ENCODE measurements at places on chromosomes 2 and 18. TPM values are rescaled to one million over a fixed set of nuclear protein-coding genes. Genes with fewer than 3 reads are reported as not detected.

The TTC39C gene
- total RNA-seq = 18.2 TPM

The HOXD10 gene
- total RNA-seq = not detected

The ACVR1C gene
- not detected for total RNA-seq

The CYP1B1 gene
- total RNA-seq = 148 TPM

The ZEB2 gene
- total RNA-seq = 74.6 TPM

The DES gene
- total RNA-seq = 182 TPM

The AGXT gene
- not detected for total RNA-seq

The ESPNL gene
- total RNA-seq = not detected

The L3MBTL4 gene
- total RNA-seq = not detected

The SCN7A gene
- 2.9 TPM for total RNA-seq

The DAW1 gene
- total RNA-seq = not detected

The ASB3 gene
- total RNA-seq = 3.4 TPM

GRCh38 chr2:171652416-171652785, 34.9 kb upstream of the DYNC1I2 start:
- no peak for DNase-seq

DNA sequence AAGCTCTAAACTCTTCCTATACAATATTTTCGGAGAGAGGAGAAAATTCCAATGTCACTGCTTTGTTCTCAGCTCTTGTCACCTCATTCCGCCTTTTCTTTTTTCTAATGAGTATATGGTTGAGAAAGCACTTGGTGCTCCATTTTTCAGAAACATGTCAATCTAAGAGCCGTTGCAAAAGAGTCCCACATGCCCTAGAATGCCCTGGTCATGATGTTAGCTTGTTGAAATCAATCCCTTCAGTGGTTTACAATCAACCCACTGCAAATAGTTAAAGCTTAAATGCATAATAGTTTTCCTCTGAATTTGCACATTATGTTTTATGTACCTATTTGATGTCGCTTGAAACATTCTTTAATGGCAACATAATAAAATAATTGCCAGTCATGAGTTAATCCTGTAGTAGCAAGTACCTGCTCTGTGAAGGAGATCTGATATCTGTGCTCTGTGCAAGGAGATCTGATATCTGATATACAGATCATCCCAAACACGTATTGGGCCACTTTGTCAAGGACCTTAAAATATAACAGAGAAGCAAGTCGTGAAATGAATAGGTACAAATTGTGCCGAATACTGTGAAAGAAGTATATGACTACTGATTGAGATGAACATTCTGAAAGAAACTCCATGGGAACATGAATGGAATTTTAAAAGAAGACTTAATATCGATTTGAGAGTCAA, 1633.5 kb downstream of the SUCLG1 start:
- DNase-seq = no peak

GRCh38 chr2:232104076-232104646, 142.6 kb downstream of the DIS3L2 start:
- DNase-seq = no peak

GRCh38 chr2:39667886-39668276, 2.2 kb downstream of the TMEM178A start:
- DNase-seq = no peak

DNA sequence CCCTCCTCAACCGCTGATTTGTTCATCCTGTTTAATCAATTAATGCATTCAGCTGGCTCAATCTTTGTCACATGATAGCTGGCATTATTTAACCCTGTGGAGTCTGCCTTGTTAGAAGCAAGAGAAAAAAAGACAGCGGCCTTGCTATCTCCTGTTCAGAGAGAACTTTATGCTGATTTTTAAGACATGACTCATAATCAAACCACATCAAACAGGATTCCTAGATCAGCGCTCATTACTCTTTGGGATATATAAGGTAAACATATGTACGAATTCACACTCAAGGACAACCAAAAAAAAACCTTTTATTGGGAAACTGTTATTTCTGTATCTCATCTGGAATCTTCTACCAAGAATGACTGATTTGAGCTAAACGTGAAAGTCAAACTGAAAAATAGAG, 195.1 kb downstream of the C1D start:
- DNase-seq = no peak

GRCh38 chr2:86482034-86482433, 40.9 kb downstream of the KDM3A start:
- DNase-seq = no peak

- no peak for DNase-seq
Measured at GRCh38 chr18:50611529-50611941, 51.6 kb downstream of the MAPK4 start.

GRCh38 chr18:51211552-51211951, 14.1 kb upstream of the MEX3C start:
- DNase-seq = peak; percentile 68

DNA sequence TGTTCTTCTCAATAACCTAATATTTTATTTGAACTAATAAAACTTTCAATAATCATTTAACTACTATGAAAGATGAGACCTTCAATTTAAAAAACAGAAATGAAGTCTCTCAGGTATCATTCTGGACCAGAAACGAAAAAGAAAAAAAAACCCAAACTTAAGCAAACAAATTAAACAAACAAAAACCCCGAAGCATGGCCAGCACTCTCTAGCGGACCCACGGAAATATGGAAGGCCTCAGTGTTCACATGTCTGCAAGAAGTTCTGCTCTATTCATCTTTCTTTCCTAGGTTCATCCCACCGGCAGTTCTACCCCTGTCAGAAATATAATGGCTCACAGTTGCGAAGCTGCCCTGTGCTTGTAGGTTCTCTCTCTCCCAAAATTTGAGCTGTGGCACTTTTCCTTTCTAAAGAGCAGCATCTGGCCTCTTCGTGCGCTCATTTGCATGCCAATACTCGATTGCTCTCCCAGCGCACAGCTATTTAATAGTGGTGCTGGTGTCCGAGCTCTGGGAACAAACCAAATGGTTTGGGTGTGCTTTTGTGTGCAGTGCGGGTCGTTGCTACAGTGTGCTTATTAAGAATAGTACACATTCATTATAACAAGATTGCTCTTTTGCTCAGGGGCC, 129.0 kb upstream of the ZEB2 start:
- DNase-seq = no peak

GRCh38 chr2:224257156-224257555, 144.8 kb downstream of the FAM124B start:
- DNase-seq = no peak

DNA sequence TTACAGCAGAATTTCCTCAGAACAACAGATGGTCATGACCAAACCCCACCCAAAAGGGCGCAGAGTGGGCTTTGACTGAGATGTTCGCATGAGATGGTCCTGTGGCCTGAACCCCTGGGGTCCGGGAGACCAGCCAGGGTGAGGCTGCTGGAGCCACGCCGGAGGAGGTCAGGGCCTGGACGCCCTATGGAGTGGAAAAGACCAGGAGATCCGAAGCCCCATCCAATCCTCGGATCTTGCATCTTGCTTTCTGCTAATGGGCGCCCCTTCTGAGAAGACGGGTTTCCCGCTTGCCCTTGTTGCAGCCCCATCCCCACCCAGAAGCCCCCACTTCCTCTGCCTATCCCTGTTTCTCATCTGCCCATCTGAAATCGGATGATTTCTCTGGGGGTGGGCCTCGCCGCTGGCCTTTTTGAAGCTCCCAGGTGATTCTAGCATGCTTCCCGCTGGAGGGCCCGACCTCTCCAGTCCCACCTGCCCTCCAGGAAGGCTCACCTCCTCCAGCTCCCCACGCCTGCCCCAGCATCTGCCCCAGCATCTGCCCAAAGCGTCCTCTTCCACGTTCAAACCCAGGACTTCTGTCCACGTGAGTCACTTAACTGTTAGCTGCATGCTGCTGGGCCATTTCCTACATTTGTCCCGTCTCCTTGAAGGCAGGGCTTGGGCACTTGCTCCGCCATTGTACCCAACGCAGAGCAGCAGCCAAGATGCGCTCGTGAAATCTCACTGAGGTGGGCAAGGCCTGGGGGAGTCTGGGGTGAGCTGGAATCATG, 4.3 kb upstream of the CNDP1 start:
- DNase-seq = no peak

- no peak for DNase-seq
Measured at GRCh38 chr2:182650704-182651103, 65.4 kb upstream of the DNAJC10 start.

GRCh38 chr2:151906633-151906998, 78.4 kb upstream of the ARL5A start:
- DNase-seq = no peak

DNA sequence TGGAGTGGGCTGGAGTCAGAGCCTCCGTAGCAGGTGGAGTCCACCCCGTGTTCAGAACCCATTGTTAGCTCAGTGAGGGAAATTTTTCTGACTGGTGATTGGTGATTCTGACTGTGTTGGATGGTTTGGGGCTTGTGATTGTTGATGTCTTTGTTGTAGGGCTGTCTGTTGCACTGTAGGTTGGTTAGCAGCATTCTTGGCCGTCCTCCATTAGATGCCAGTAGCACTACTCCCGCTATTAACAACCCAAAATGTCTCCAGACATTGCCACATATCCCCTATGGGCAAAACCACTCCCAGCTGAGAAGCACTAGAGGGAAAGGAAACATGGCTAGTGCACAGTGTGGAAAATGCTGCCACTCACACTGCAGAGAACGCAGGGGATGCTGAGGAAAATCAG, 51.7 kb downstream of the ARMC9 start:
- DNase-seq = no peak

GRCh38 chr2:74464406-74464805, 776 bp downstream of the MOGS start:
- DNase-seq = no peak

- no peak for DNase-seq
Measured at GRCh38 chr18:45518311-45519155, 96.7 kb upstream of the SLC14A2 start.

DNA sequence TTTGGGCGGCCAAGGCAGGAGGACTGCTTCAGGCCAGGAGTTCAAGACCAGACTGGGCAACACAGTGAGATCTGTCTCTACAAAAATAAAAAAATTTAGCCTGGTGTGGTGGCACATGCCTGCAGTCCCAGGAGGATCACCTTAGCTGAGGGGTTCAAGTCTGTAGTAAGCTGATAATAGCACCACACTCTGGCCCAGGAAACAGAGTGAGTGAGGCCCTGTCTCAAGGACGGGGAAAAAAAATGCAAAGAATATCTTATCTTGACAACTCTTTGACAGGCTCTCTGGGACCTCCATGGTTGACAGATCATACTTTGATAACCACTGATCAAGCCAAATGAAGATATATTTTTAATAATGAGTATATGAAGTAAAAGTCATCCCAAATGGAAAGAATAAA, 22.7 kb downstream of the USP34 start:
- DNase-seq = no peak

DNA sequence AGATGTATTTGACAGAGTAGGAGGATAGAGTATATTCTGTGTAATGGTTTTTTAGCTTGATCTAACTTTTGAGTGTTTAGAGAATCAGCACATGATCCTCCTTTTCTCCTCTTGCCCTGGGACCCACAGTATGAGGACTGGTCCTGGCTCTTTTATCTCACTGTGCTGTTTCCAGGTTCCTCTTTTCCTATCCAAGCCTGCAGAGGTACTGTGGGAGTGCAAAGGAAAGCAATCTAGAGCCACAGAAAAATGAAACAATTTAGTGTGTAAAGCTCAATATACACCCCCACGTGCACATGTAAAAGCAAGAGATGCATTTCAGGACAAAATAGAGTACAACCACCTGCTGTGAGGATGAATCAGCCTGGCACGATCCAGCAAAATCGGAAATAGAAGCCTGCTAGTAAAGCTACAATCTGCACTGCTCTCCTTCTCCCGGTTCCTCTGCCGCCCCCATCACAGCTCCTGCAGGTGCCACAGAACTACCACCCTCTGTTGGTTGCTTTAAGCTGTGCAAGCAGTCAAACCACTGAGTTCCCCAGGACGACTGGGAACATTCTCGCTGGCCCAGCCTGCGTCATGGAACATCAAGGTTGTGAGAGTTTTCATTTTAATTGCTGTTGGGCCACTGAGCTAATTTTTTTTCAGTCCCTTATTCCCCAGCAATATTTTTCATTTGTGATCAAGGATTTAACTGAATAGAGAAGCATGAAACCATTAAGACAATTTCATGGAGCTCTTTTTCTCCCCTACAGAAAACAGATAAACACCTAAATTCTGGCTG, 47.8 kb upstream of the MAPRE3 start:
- no peak for DNase-seq

DNA sequence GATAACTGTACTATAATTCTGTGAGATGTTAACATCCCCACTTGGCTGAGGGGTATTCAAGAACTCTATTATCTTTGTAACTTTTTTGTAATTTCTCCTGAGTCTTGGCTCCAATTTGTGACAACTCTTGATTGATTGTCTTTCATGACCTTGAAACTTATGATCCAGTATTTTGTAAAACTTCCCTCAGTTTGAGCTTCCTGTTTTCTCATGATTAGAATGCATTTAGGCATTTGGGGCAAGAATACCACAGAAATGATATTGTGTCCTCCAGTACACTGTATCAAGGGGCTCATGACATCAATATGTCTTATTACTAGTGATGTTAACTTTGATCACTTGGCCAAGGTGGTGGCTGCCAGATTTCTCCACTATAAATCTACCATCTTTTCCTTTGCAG, 37.4 kb downstream of the PNO1 start:
- DNase-seq = no peak

DNA sequence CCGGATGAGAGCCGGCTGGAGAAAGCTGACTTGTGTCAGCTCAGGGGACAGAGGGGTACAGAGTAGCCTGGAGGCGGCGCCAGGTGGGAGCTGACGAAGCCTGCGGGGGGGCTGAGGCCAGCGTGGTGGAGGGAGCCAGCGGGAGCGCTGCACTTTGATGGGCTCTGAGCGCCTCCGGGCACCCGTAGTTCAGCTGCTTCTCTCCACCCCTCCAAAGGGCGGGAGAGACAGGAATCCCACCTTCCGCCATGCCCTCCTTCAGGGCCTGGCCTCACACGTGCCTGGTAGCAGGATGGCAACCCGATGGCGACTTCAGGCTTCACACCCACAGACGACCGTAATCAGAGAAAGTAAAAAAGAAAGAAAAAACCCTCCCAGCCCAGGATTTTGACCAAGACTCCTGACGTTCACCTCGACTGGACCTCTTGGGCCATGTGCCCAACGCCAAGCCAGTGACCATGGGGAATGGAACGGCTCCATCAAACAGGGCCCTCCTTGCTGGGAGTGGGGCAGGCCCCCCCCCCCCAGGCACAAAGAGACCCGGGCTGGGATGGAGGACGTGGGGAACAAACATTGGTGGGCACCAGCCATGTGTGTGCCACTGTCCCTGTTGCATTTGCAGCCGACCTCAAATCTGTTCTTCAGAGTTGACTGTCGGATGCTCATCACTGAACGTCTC, 60.7 kb upstream of the ASAP2 start:
- no peak for DNase-seq

- DNase-seq = no peak
Measured at GRCh38 chr2:165874445-165875039, 79.0 kb downstream of the TTC21B start.

DNA sequence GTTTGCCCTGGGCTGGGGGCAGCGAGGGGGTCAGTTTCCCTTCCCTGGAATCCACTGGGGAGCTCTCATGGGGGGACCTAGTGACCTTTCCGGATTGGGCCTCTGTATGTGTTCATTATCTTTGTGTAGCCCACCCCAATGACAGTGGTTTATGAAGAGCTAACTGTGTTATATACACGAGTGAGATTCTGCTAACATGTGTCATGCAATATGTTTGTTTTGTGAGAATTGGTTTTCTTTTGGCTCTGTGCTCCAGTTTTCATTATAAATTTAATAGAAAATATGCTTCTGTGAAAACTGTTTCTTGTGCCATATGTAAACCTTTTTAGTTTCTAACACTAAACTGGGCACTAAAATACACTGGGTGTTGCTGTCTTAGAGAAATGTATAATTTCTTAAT, 110.6 kb downstream of the WDSUB1 start:
- DNase-seq = no peak

- no peak for DNase-seq
Measured at GRCh38 chr2:40725950-40726349, 274.1 kb upstream of the SLC8A1 start.

- DNase-seq = no peak
Measured at GRCh38 chr2:37561615-37562569, 109.5 kb downstream of the CDC42EP3 start.

Data from ascending aorta (tissue), 2 donors.